ENCODE measurements at places on chromosomes 6 and 20. TPM values are rescaled to one million over a fixed set of nuclear protein-coding genes. Genes with fewer than 3 reads are reported as not detected.

DNA sequence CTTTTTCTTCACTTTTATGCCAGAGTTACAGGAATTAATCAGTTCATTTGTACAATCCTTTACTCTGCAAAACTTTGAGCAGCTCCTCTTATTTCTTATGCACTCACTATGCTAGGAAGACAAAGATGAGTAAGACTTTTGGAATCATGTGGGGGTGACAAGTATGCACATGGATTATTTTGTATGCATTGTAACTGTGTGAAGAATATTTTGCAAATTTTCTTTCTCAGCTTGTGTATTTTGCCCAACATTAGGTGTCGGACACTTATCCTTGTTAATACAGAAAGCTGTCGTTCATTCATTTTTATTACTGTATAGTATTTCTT, 88.6 kb downstream of the PPP1R14C start:
- no peak for DNase-seq
- H3K4me3 ChIP-seq, result no peak overlapping the region
- no peaks in the 10 kb centered on the region for H3K27me3 ChIP-seq
- peaks cover 52% of the 10 kb centered on the region for H3K4me1 ChIP-seq
- H3K27ac ChIP-seq, result no peak overlapping the region

GRCh38 chr6:14453712-14454472, 336.3 kb downstream of the CD83 start:
- DNase-seq, result no peak
- H3K27ac ChIP-seq, result no peak overlapping the region
- H3K4me3 ChIP-seq, result no peak overlapping the region
- no peaks in the 10 kb centered on the region for H3K36me3 ChIP-seq
- peaks cover 80% of the 10 kb centered on the region for H3K4me1 ChIP-seq

- H3K4me1 ChIP-seq, result peaks cover 9% of the 10 kb centered on the region
- peaks cover 13% of the 10 kb centered on the region for H3K36me3 ChIP-seq
- no peaks in the 10 kb centered on the region for H3K27me3 ChIP-seq
- H3K4me3 ChIP-seq, result no peak overlapping the region
- H3K27ac ChIP-seq, result no peak overlapping the region
- DNase-seq, result no peak
These were observed 13.4 kb downstream of the EPB41L2 start for GRCh38 chr6:131049608-131050007.

DNA sequence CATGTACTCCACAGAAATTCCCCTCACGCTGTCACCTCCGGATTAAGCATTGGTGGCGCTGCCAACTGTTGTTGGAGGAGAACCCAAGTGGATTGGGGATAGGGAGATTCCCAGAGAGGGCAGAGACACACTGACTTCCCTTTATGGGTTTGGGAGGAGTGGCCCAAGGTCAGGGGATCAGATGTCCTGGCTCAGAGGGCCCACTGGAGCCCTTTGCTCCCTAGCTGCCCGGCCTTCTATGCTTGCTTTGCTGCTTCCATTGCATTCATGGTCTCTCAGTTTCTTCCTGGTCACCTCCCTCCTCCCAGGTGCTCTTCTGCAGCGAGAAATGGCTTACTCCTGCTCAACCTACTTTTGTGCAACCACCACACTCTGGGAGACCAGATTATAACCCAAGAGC, 14.3 kb downstream of the CUL9 start:
- H3K27ac ChIP-seq, result no peak overlapping the region
- H3K36me3 ChIP-seq, result peaks cover 82% of the 10 kb centered on the region
- no peaks in the 10 kb centered on the region for H3K27me3 ChIP-seq
- no peak for DNase-seq
- H3K4me1 ChIP-seq, result no peaks in the 10 kb centered on the region
- H3K4me3 ChIP-seq, result no peak overlapping the region

The SLC17A4 gene
- total RNA-seq, result not detected

The HRH3 gene
- total RNA-seq, result not detected

DNA sequence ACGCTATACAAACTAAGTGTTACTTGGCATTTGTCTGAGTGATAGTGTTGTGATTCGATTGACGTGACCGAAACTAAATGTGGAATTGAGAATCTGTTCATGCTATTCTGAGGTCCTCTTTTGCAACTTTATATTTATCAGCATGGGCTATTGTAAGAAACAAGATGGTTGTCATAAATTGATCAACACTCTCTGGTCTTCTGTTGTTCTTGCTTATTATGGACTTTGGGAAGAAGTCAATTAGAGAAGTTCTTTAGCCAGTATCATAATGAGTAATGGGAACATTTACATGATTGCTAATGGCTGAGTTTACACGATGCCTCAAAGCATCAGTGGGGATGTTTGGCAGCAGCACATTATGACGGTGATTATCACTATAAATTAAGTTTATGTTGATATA, 195.0 kb downstream of the CD83 start:
- H3K4me3 ChIP-seq, result no peak overlapping the region
- H3K36me3 ChIP-seq, result no peaks in the 10 kb centered on the region
- H3K27ac ChIP-seq, result no peak overlapping the region
- H3K27me3 ChIP-seq, result no peaks in the 10 kb centered on the region
- no peak for DNase-seq
- no peaks in the 10 kb centered on the region for H3K4me1 ChIP-seq

- H3K27ac ChIP-seq, result no peak overlapping the region
- H3K4me3 ChIP-seq, result no peak overlapping the region
- peaks cover 38% of the 10 kb centered on the region for H3K27me3 ChIP-seq
These were observed 15.6 kb downstream of the TGM6 start for GRCh38 chr20:2396241-2396814.

Data from left ventricle myocardium inferior (tissue), 1 donor.